ENCODE measurements at places on chromosomes 6 and 20.

DNA sequence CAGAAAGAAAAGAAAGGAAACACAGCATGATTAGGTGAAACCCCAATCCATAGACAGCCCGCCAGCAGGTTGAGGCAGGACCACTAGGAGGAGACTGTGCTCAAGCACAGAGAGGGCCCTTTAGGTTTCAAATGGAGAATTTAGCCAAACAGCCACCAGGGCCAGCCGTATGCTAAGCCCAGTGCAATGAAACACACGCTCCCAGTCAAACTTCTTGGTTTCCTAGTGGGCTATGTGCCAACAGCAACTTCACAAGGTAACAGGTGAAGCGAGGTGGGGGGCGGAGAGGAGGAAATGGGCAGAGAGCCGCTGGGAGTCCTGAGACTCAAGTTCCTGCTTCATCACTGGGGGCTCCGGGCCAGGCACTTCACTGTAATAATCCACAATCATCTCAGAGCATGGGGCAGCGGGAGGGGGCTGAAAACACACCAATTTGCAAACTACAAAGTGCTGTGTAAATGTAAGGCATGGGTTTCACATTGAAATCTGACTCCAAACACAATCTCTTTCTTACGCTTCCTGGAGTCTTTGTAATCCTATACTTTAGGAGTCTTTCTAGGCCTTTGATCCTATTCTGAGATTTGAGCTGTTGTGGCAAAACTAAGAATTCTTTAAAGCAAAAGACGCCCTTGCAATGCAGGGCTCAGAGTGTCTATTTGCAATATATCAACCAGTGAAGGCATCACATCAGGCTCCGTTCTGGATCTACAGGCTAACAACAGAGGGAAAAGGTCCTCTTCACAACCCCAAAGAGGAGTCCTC lies 117.3 kb downstream of the OPRM1 start:
- peak; percentile 72 for DNase-seq

DNA sequence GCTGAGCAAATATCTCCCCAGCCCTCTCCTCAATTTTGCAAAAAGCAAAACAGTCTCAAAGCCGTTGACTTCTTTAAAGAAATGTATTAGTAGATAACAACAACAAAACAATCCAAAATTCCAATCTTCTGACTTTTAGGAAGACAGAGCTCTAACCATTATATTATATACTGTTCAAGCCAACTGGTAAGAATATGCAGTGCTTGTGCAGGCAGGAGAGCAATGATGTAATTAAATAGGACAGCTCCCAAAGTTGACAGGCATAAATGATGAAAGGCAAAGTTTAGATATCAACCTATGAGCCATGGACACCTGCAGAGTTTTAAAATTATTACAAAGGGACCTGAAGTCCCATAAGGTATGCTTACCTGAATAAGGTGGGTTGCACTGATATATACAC lies 16.6 kb upstream of the CEP85L start:
- no peak for DNase-seq

DNA sequence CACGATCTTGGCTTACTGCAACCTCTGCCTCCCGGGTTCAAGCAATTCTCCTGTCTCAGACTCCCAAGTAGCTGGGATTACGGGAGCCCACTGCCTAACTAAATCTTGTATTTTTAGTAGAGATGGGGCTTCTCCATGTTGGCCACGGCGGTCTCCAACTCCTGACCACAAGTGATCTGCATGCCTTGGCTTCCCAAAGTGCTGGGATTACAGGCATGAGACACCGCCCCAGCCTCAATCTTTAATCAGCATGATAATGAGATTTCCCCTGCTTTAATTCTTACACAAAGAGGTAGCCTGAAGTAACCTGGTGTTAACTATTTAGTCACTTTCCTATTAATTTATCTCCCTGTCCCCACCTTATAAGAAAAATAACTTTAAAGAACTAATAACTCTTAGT lies 31.3 kb upstream of the TRDN start:
- no peak for DNase-seq

- DNase-seq, result no peak
These were observed 68.6 kb upstream of the RIPOR2 start for GRCh38 chr6:25004357-25004756.
